IMR-90 (cell line): ENCODE measurements at places on chromosomes 7 and 10. TPM values are rescaled to one million over a fixed set of nuclear protein-coding genes. Genes with fewer than 3 reads are reported as not detected.

CALCR gene
- not detected in 2 replicates for total RNA-seq

DPYSL4 gene
- 7.2 and 8.1 TPM in 2 replicates for total RNA-seq

DNA sequence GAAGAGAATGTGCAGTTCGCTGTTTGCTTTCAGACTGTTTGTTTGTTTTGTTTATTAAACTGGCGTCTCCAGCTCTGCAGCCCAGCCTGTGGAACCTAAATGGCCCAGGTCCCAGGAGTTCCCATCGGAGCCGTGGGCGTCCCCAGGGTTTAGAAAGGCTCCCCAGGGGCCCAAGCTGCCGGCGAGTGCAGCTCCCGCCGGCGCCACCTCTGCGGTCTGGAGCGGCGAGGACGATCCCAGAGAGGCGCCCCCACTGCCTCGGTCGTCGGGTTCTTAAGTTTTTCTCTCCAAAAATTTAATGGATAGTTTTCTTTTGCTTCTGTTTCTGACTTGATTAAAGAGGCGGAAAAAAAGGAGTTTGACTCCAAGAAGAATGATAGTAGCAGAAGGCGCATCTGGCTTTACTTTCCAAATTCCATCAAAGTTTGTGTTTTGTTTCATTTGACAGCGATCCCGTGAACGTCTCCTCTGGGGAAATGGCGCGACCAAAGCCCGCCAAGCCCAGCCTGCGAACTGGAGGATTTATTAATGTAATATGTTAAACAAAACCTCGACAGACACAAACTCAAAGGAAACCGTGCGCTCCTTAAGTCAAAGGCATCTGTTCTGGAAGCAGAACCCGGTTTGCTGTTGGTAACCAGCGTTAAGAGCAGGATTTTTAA lies 718 bp upstream of the FZD1 start:
- DNase-seq: no peak

DNA sequence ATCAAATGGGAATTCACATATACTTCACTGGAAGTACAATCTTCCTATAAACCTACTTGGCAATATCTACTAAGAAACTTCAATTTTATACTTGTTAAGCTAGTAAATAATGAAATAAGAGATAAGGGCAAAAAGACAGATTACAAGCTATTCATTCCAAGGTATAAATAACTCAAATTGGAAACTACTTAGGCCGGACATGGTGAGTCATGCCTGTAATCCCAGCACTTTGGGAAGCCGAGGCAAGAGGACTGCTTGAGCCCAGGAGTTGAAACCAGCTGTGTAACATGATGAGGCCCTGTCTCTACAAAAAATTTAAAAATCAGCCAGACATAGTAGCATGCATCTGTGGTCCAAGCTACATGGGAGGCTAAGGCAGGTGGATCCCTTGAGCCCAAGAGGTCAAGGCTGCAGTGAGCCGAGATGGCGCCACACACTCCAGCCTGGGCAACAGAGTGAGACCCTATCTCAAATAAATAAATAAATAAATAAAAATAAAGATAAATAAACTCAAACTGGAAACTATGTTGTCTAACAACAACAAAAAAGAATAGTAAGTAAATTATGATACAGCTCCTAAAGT lies 37.6 kb downstream of the ARHGAP21 start:
- DNase-seq: peak; percentile 88

GRCh38 chr7:39493934-39494333 lies 72.3 kb upstream of the YAE1 start:
- no peak for DNase-seq

GRCh38 chr10:3935141-3935540 lies 150.1 kb upstream of the KLF6 start:
- peak; percentile 79 for DNase-seq

- peak; percentile 36 for DNase-seq
Measured at GRCh38 chr7:55439627-55440026, 74.5 kb downstream of the LANCL2 start.
